H4 (cell line): ENCODE measurements at places on chromosomes 12 and 14.

GRCh38 chr12:130813949-130814348 is 25.1 kb downstream of the STX2 start:
- no peak for DNase-seq

DNA sequence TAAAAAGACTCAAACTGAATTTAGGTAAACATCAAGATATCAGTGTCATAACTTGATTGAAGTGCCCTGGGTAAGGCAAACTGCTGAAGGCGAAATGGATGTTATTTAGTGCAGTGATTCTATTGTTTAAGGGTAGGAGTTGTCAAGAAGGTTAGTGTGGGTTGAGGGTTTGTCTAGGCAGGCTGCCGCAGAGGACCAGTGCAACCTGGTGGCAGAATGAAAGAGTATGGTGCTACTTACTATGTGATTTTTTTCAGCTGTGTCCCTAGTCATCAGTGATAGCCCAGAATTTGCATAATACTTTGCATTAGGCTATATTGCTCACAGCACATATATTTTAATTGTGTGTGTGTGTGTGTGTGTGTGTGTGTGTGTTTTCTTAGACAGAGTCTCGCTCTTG is 1127.0 kb downstream of the GALC start:
- DNase-seq, result no peak

DNA sequence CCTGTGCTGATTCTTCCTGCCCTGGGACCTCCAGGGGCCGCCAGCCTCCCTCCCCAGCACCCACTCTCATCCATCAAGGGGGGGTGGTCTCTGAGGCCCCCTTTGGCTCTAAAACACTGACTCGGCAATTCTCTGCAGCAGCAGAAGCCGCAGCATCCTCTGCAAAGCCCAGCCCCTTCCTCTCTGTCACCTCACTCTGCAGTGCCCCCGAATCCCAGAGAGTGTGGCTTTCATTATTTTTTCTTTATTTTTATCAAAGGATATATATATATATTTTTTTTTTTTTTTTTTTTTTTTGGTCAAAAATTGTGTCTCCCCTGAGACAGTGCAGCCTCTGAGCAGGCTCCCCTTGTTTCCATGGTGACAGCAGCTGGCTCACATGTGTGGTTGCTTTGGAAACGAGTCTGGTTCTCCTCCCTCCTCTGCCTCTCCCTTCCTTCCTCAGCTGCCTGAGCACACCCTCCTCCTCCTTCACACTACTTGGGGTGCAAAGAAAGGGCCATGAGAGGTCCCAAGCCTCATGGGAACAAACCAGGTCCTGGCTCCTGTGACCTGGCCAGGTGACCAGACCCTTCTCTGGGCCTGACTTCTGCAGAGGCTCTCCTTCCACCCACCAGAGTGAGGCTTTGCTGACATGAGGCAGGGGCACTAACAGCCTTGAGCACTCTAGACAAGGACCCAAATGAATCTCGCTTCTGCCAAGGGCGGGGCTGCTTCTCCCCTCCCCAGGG is 100.5 kb downstream of the LRRC74A start:
- no peak for DNase-seq

- no peak for DNase-seq
These were observed 47.8 kb downstream of the FERMT2 start for GRCh38 chr14:52902971-52903619.

DNA sequence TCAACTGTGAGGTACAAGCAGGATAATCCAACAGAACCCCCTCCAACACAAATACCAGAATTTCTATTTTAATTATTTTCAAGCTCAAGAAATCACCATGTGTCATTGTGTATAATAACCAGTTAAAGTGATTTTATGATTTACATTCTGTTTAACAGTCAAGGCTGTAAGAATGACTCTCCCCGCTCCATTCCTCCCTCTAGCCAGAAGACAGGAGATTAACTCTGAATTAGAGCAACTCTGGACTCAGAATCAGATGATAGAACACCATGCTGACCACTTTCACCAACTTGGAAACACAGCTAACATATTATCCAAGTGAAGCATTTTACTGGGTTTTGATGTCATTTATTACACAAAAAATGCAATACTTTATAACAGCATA is 71.9 kb downstream of the ATP2B1 start:
- no peak for DNase-seq
